NCI-H1436 treated with DMSO at 0.1 percent for 48 hours (cell line): ENCODE measurements at places on chromosomes 5 and 9.
A peak's percentile ranks its signal among the peaks of the same experiment; 100 is the strongest.

GRCh38 chr9:106075960-106076327 is 381.6 kb downstream of the TMEM38B start:
- DNase-seq: no peak

DNA sequence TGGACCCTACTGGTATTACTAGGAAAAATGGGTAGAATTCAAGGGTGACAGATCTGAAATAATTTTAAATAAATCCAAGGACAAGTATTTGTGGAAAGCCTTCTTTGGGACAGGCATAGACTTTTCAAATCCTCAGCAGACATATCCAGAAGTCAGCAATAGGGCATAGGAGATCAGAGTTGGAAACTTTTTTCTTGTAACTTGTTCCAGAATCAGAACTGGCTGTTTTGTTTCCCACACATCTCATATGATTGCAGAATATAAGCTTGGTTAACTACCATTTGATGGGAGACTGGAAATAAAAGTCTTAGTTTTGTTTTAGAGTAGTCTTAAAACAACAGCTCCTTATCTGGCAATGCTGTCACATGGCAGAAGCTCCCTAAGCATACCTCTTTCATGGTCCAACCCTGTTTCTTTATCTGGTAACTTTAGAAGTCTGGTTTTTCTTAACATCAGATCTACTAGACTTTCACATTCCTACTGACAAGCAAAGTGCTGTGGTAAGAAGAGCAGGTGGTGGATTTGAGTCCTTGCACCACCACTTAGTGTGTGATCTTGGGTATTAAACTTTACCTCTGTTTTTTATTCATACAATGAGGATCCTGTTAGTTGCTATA is 25.1 kb downstream of the XRCC4 start:
- no peak for DNase-seq

- DNase-seq: no peak
Observed at GRCh38 chr5:14818931-14819790, 52.4 kb downstream of the ANKH start.

GRCh38 chr5:173454736-173455598 is 126.8 kb upstream of the STC2 start:
- DNase-seq: no peak

DNA sequence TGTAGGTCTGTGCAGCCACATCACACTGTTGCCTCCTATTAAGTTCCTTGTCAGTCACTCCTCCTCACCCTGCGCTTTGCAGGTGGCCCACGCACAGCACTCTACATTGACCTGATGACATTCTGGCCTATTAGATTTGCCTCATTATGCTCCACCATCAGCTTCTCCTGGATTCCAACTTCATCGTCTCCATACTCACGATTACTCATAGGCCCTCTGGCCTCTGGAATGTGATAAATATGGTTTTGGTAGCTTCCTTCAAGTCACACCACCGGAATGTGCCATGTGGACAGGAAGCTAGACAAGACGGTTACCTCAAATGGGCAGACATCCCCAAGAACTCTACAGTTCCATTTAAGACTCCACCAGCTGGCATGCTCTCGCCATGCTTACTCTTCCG is 158.0 kb upstream of the LHFPL2 start:
- DNase-seq: no peak

GRCh38 chr9:128034821-128035652 is 32.1 kb downstream of the NAIF1 start:
- DNase-seq: peak; percentile 24

DNA sequence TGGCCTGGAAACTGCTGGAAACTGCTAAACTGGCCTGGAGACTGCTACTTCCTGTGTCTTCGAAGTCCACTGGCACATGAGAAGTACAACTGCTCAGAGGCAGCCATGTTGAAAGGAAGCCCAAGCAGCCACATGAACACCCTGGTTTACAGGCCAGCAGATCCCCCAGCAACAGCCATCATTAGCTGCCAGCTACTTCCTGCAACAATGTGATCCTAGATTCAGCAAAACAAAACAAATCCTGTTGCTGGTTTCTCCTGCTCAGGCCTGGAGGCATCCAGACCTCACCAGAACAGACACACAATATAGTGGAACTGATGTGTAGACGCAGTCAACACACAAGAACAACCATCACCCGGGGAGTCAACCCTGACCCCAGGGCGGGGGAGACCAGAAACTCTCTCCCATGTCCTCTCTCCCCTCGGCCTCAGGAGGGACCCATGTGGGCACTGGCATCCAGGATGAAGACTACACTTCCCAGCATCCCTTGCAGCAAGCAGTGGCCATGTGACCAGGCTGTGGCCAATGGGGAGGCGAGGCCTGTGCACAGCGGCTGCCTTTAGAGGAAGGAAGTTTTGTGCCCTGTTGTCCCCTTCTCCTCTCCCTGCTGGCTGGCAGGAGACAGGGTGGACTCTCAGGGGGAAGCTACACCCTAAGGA is 9.2 kb upstream of the LCN15 start:
- DNase-seq: no peak

DNA sequence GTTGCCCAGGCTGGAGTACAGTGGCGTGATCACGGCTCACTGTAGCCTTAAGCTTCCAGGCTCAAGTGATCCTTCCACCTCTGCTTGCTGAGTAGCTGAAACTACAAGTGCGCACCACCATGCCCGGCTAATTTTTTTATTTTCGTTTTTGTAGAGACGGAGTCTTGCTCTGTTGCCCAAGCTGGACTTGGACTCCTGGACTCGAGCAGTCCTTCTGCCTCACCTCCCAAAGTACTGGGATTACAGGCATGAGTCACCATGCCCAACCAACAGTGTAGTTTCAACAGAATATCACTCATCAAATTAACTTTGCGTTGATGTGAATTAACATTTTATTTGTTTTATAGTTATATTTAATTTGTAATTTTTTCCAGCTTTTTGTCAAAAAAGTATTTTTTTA is 45.3 kb downstream of the WDR70 start:
- no peak for DNase-seq
